GM23248 (cell line): ENCODE measurements at places on chromosomes 3 and 15. TPM values are rescaled to one million over a fixed set of nuclear protein-coding genes. Genes with fewer than 3 reads are reported as not detected.

GRCh38 chr3:196994056-196994455 lies 25.4 kb upstream of the PIGZ start:
- DNase-seq, result no peak

DNA sequence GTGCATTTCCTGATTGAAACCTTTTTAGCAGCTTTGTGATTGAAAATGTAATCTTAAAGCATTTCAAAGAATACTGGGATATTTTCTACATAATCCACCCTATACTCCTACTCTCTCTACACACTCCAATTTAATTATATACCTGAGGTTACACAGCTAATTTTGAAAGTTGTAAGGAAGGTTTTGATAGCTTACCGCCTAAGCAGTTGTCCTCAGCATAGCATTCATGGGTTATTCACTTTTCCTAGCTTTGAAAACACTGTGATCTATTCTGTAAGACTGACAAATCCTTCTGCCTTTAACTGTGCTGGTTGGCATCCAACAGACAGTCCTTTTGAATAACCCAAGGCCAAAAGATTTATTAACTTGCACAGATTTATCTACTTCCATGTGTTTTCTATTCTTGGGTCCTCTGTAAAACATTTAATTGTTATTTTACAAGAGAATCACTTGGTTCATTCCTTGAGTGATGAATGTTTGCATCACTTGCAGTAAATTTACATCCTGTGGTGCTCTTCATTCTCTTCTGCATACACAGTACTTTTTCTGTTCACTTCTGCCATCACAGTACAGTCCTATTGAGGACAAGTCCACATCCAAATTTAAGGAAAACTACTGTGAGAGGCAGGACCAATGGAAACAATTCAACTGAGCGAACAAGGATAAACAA lies 44.8 kb downstream of the SERPINI1 start:
- no peak for DNase-seq

CPB1 gene
- not detected in 2 replicates for polyA plus RNA-seq

PROS1 gene
- polyA plus RNA-seq, result 17.1 and 19.6 TPM in 2 replicates

NR2F2 gene
- polyA plus RNA-seq, result 23.8 and 25.1 TPM in 2 replicates

GRCh38 chr3:119352034-119352609 lies 57.9 kb downstream of the ARHGAP31 start:
- DNase-seq, result peak; percentile 45
